ENCODE measurements at places on chromosomes 7 and 10.
A peak's percentile ranks its signal among the peaks of the same experiment; 100 is the strongest.

DNA sequence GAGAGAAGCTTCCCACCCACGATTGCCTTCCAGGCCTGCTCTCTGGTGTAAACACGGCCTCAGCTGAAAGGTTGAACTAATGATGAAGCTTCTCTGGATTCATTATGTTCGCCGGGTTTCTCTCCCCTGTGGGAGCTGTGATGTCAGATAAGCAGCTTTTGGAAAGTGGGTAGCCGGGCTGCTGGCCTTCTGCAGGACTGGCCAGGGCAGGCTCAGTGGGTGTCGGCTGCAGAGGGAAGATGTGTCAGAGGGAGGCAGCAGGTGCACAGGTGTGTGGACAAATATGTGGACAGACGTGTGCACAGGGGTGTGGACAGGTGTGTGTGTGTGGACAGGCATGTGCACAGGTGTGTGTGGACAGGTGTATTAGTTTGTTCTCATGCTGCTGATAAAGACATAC lies 28.5 kb upstream of the PSMG3 start:
- no peak for DNase-seq

DNA sequence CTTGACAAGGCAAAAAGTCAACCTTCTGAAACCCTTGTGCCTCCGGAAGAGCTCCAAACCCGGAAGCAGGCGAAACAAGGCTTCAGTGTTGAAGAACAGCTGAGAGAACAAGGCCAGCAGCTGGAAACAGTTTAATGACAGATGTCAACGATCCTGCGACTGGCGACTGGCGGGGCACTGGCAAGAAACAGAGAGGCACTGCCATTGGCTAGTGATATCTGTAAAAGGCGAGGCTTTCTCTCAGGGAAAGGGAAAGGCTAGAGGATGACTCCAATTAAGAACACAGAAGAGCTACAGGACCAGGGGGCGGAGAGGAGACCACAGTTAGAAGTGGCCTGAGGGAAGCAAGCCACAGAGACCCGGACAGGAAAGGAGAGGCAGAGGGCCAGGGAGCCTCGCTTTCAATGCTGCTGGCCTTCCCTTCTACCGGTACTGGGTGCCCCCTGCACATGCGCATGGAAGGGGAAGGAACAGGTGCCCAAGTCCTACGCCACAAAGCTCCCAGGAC lies 19.4 kb downstream of the ITGB1 start:
- no peak for DNase-seq

- no peak for DNase-seq
These were observed 297.9 kb downstream of the DGKB start for GRCh38 chr7:14604606-14605005.

DNA sequence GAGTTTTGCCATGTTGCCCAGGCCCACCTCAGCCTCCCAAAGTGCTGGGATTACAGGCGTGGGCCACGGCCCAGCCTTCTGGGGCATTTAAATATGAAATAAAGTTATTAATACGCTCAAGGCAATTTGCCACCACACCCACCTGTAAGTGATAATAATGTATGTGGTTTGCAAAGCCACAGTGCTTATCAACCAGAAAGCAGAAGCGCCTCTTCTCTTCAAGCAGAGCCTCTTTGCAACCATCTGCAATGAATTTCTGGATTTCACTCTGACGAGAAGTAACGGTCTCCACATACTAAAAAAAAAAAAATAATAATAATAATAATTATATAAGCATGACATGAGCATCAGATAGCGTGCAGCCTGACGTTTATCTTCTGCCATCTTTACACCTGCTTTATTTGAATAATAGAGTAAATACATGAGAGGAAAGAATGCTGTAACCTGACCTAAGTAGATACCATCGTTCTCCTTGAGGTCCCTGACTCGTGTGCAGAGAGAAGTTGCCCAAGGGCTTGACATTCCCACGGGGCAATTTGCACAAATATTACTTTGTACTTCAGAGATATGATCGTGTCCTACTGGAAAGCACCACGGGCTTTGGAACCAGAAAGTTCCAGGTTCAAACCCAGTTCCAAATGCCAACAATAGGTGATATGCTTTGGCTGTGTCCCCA lies 34.0 kb downstream of the BRI3 start:
- DNase-seq, result no peak

DNA sequence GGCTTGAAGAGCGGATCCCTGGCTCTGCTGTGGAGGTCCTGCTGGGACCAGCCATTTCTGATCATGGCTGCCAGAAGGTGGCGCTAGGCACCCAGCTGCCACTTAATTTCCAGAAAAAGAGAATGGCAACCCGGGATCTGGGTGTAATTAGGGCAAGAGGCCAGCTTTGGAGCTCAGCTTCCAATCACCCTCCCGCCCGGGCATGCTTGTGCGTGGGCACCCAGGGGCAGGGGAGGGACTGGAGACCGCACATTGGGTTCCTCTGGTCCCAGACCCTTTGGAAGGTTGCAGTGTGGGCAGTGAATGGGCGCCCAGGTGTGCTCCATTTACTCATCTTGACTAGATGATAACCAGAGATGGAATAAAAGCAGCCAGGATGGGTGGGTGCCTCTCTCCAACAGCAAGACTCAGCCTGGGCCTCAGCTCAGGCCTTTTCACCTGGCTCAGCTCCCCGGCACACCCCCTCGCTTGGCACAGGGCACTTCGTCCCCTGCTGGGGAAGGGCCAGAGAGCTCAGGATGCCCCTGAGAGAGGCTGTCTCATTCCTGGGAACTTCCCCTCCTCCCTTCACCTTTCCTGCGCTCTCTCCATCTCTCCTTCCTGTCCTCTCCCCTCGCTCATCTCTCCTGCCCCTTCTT lies 14.7 kb downstream of the FAM241B start:
- peak; percentile 30 for DNase-seq

- DNase-seq, result no peak
These were observed 50.7 kb downstream of the INPP5F start for GRCh38 chr10:119776536-119776935.

DNA sequence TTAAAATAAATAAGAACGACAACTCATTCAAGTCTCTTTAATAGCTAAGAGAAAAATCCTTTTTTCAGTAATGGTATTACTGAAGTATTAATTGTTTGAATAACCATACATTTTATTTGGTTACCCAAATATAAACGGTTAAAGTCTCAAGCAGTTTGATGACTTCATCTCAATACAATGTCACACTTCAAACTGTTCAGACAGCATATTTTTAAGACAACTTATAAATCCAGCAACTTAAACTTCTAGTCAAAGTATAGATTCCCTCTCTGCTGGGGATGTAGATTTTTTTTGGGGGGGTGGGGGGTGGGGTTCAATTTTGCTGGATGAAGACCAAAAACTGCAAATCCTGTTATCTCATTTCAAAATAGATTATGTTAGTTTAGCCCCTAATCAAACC lies 42.0 kb downstream of the GNA12 start:
- DNase-seq, result no peak

DNA sequence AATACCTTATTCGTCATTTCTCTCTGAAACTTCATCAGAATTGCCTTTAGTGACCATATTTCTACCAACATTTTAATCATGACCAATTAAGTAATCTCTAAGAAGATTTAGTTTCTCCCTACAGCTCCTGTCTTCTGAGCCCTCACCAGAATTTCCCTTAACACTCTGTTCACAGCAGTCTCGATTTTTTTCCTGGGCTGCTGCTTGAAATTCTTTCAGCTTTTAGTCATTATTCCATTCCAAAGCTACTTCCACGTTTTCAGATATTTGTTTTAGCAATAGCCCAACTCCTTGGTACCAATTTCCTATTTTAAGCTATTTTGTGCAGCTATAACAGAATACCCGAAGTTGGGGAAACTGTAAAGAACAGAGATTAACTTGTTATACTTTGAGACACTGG lies 192.4 kb upstream of the DKK1 start:
- no peak for DNase-seq

DNA sequence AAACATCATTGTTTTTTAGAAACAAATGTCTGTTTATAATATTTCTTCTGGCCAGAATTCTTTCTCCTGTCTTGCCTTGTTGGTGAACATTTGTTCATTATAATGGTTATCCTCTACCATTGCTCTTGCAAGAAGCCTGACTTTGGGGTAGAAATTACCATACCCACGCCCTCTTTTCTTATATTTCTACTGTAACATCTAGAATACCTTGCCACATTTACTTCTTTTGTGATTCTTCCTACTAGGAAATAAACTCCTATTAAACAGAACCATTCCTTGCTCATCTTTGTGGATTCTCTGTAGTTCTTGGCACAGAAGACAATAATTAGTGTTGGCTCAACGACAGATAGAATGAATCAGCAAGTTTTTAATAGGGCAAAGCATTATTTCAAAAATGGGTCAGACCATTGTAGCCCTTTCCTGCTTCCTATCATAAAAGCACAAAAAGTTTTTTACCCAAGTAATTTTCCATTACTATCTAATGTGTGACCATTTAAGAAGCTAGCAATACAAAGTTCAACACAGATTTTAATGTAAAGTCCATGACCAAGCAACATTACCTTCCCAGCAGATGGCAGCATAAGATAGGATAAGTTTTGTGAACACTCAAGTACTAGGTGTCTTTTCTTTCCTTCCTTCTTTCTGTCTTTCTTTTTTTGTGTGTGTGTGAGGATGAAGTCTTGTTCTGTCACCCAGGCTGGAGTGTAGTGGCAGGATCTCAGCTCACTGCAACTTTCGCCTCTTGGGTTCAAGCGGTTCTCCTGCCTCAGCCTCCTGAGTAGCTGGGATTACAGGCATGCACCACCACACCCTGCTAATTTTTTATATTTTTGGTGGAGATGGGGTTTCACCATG lies 270.4 kb downstream of the HGF start:
- peak; percentile 87 for DNase-seq

DNA sequence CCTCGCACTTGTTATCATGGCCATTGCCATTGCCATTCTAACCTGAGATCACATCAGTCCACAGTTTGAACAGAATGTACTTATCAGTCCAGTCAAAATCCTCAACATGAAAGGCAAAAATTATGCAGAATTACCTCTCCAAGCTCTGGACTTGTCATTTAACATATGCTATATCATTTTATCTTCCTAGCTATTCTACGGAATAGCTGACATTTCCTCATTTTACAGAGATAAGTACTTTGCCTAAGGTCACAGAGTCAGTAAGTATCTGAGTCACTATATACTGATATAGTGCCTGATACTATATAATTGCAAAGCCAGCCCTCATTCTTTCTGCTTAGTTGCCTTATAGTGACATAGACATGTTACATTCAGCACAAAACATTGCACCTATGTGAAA lies 456.9 kb upstream of the GHITM start:
- DNase-seq, result no peak

- no peak for DNase-seq
These were observed 384.4 kb downstream of the PARD3 start for GRCh38 chr10:34430685-34431084.

GRCh38 chr10:126226205-126226604 lies 162.1 kb downstream of the ADAM12 start:
- no peak for DNase-seq

- DNase-seq, result no peak
These were observed 9.7 kb downstream of the TM9SF3 start for GRCh38 chr10:96577069-96577468.

DNA sequence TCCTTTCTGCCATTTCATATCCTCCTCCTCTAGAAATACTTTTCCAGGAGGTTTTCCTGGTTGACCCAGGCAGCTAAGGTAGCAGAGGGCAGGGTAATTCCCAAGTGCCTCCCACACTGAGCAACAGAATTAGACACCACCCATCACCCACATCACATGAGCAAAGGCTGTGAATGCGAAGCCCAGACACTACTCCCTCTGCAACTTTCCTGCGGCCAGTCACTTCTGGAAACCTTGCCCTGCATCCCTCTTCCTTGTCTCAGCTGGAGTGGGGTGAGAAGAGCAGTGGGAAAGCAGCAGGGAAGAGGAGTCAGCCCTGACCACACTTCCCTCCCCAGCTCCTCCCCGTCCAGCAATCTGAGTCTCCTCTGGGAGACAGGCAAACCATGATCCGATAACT lies 15.2 kb downstream of the TMEM176B start:
- no peak for DNase-seq

- no peak for DNase-seq
These were observed 31.6 kb downstream of the ABCB5 start for GRCh38 chr7:20647036-20647435.

DNA sequence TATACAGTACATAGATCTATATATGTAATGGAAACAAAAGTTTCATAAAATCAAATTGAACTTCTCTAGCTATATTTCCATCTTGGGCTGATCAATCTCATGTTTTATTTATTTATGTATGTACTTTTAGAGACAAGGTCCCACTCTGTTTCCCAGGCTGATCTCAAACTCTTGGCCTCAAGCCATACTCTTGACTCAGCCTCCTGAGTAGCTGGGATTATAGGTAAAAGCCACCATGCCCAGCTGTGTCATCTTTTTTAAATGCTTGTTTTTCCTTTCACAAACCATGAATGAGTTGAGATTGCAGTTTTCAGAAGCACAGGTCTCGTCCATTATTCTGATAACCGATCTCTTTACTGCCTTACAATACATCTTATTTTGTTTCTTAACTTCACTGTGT lies 400.9 kb downstream of the KCNMA1 start:
- DNase-seq, result no peak

GRCh38 chr10:44186150-44186549 lies 198.7 kb downstream of the CXCL12 start:
- DNase-seq, result peak; percentile 90

DNA sequence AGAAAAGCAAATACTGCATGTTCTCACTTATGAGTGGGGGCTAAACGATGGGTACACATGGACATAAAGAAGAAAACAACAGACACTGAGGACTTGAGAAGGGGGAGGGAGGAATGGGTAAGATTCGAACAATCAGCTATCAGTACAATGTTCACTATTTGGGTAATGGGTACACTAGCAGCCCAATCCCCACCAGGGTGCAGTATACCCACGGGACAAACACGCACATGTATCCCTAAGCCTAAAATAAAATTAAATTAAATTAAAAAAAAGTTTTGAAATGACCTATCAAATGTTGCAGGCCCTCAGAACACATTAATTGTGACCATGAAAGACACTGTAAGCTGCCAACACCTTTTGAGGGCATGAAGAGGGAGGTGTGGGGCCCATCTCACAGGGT lies 316.0 kb downstream of the WDR37 start:
- DNase-seq, result no peak

- DNase-seq, result no peak
These were observed 89.4 kb downstream of the NSUN6 start for GRCh38 chr10:18561861-18562551.

GRCh38 chr10:122665329-122665860 lies 34.3 kb downstream of the C10orf120 start:
- DNase-seq, result no peak

- no peak for DNase-seq
These were observed 26.8 kb downstream of the TSPAN15 start for GRCh38 chr10:69477968-69478597.
